ENCODE measurements at places on chromosomes 11 and 22. TPM values are rescaled to one million over a fixed set of nuclear protein-coding genes. Genes with fewer than 3 reads are reported as not detected.

- no peak for DNase-seq
These were observed 42.6 kb downstream of the MAP6 start for GRCh38 chr11:75625991-75626888.

- H3K4me3 ChIP-seq: peak overlapping the region; percentile 64
- H3K36me3 ChIP-seq: no peaks in the 10 kb centered on the region
These were observed 563 bp downstream of the BID start for GRCh38 chr22:17773606-17774205.

Gene SNRPD3
- total RNA-seq: 51.8 TPM

GRCh38 chr11:64389851-64390250 lies 30.9 kb downstream of the RPS6KA4 start:
- H3K36me3 ChIP-seq: no peaks in the 10 kb centered on the region
- peaks cover 4% of the 10 kb centered on the region for H3K4me1 ChIP-seq
- no peak overlapping the region for H3K4me3 ChIP-seq
- H3K27ac ChIP-seq: no peak overlapping the region
- H3K27me3 ChIP-seq: no peaks in the 10 kb centered on the region

DNA sequence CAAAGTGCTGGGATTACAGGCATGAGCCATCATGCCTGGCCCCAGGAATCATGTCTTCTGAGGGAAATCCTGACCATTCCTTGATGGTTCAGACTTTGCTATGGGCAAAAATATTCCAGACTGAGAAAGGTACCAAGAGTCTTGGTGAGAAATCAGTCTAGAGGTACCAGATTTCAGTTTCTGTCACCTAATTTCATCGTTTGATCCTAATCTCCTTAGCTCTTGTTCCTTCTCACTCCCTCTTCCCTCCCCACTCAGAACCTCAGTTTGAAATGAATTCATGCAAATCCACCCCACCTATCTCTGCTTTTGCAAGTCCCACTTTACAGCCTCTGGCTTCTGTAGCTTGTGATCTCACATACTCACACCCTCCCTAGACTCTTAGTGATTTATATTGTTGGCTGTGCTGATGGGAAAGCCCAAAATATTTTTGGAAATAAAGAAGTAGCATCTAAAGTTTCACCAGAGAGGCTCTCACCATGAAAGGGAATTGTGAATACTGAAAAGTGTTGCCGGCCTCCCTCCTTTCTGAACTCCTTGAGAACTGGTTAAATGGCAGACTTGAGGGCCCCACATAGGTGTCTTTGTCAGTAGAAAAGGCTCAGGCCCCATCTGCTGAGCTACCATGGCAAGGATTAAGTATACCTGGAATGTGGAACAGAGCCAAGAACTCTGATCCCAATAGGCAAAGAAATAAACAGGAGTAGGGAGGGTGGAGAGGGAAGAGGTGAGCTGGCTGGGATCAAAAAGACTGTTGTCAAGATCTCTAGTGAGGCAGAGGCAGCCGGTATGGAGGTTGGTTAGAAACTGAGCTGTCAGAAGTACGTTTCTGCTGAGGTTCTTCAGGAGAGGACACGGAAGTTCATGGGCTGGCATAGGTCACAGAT lies 190.5 kb upstream of the MTMR2 start:
- H3K4me1 ChIP-seq: no peaks in the 10 kb centered on the region
- no peaks in the 10 kb centered on the region for H3K36me3 ChIP-seq

Gene ACRV1
- total RNA-seq: not detected

Gene HBB
- total RNA-seq: not detected

GRCh38 chr11:60895687-60896086 lies 10.7 kb downstream of the PRPF19 start:
- no peak for DNase-seq
- peaks cover 88% of the 10 kb centered on the region for H3K36me3 ChIP-seq
- no peaks in the 10 kb centered on the region for H3K27me3 ChIP-seq

DNA sequence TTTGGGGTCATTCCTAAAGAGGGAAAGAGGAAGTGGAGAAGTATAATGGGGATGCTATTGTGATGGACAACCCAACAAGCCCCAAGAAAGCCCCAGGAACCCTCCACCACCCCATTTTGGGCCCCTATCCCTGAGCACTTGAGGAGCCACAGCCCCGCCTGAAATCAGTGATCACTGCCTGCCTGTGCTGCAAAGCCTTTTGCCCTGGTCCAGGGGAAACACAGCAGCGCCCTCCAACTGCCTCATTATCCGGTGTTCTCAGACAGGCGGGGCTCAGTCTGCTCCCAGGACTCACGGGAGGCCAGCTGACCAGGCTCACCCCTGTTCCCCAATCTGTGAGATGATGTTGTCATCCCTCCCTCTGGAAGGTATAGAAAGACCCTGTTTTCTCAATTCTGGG lies 44.7 kb upstream of the TTC12 start:
- DNase-seq: no peak
- no peak overlapping the region for H3K27ac ChIP-seq
- H3K36me3 ChIP-seq: no peaks in the 10 kb centered on the region
- no peaks in the 10 kb centered on the region for H3K4me1 ChIP-seq
- no peak overlapping the region for H3K4me3 ChIP-seq
- H3K27me3 ChIP-seq: no peaks in the 10 kb centered on the region

Gene LRRC74B
- total RNA-seq: not detected

Gene MS4A3
- not detected for total RNA-seq

- no peak overlapping the region for H3K4me3 ChIP-seq
- no peaks in the 10 kb centered on the region for H3K27me3 ChIP-seq
- H3K36me3 ChIP-seq: no peaks in the 10 kb centered on the region
- no peak for DNase-seq
These were observed 538.9 kb upstream of the ANO5 start for GRCh38 chr11:21653951-21654421.

GRCh38 chr11:19935507-19935906 lies 222.9 kb downstream of the NAV2 start:
- H3K4me3 ChIP-seq: no peak overlapping the region
- DNase-seq: no peak
- no peak overlapping the region for H3K27ac ChIP-seq
- no peaks in the 10 kb centered on the region for H3K4me1 ChIP-seq
- H3K36me3 ChIP-seq: no peaks in the 10 kb centered on the region
- H3K27me3 ChIP-seq: no peaks in the 10 kb centered on the region

- DNase-seq: no peak
- no peaks in the 10 kb centered on the region for H3K36me3 ChIP-seq
- H3K4me1 ChIP-seq: no peaks in the 10 kb centered on the region
- no peaks in the 10 kb centered on the region for H3K27me3 ChIP-seq
These were observed 7.5 kb upstream of the KRTAP5-7 start for GRCh38 chr11:71519546-71519945.

- H3K4me1 ChIP-seq: no peaks in the 10 kb centered on the region
- H3K27me3 ChIP-seq: no peaks in the 10 kb centered on the region
- no peak overlapping the region for H3K27ac ChIP-seq
- H3K36me3 ChIP-seq: no peaks in the 10 kb centered on the region
- H3K4me3 ChIP-seq: no peak overlapping the region
These were observed 1074.5 kb downstream of the LRRC4C start for GRCh38 chr11:40384991-40385390.

DNA sequence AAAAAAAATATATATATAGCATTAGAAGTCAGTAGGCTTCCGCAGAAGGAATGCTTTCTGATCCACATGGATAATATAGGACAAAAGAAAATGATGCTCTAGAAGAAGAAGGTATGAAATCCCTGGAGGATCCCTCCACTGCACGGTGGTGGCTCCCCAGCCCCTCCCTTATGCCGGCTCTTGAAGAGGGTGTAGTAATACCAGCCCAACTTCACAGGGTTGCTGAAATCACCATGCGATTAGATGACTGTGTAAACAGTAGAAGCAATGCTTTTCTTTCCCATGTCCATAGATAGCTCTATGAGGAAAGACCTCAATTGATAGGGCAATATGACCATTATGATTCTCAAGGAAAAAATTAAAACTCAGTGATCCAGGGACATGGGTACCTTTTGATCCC lies 3.2 kb upstream of the ETS1 start:
- no peak overlapping the region for H3K27ac ChIP-seq
- H3K27me3 ChIP-seq: no peaks in the 10 kb centered on the region
- H3K4me1 ChIP-seq: no peaks in the 10 kb centered on the region

DNA sequence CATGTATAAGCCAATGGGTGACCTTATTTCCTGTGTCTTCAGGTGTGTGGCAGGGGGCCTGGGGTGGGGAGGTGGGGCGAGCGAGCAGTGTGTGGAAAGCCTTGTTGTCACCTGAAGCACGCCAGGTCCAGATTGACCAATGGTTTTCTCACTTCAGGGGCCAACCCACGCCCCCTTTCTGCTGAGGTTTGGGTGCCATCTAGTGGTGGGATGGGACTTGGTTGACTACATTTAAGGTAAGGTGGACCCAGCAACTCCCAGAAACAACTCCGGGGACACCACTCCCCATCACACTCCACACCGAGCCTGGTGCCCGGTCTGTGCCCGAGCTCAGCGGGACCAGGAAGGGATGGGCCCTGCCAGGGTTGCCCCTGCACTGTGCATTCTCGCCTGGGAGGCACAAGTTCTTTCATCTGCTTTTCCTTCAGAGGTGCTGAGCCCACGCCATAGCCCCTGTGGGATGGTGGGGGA lies 40.0 kb downstream of the TPCN2 start:
- no peaks in the 10 kb centered on the region for H3K27me3 ChIP-seq
- H3K4me3 ChIP-seq: no peak overlapping the region
- DNase-seq: no peak
